CD8-positive, alpha-beta memory T cell (primary cell): ENCODE measurements at places on chromosomes 12 and 14. TPM values are rescaled to one million over a fixed set of nuclear protein-coding genes. Genes with fewer than 3 reads are reported as not detected.

Gene HPD
- polyA plus RNA-seq: not detected

Gene UNC79
- not detected for polyA plus RNA-seq

Gene KRT77
- not detected for polyA plus RNA-seq

Gene CPSF2
- 29.5 TPM for polyA plus RNA-seq

Gene YEATS4
- polyA plus RNA-seq: 26.6 TPM

Gene CCDC196
- polyA plus RNA-seq: not detected

Gene HOXC10
- not detected for polyA plus RNA-seq

Gene WNT5B
- not detected for polyA plus RNA-seq

Gene PHETA1
- polyA plus RNA-seq: 1.8 TPM

Gene NUP37
- polyA plus RNA-seq: 23.3 TPM

Gene FIGNL2
- 0.12 TPM for polyA plus RNA-seq

Gene ASCL1
- polyA plus RNA-seq: not detected

Gene RFX4
- polyA plus RNA-seq: not detected

Gene GLI1
- 0.32 TPM for polyA plus RNA-seq

Gene BEGAIN
- 0.26 TPM for polyA plus RNA-seq

Gene RERG
- polyA plus RNA-seq: not detected

Gene C3AR1
- 15.5 TPM for polyA plus RNA-seq

Gene GZMH
- polyA plus RNA-seq: 336 TPM

Gene MARCHF9
- 5.7 TPM for polyA plus RNA-seq

Gene SOCS2
- 21.7 TPM for polyA plus RNA-seq

Gene GPD1
- polyA plus RNA-seq: not detected

Gene DEGS2
- polyA plus RNA-seq: 0.72 TPM

Gene DTX1
- 0.98 TPM for polyA plus RNA-seq

Gene KCTD10
- 27.4 TPM for polyA plus RNA-seq

Gene DBX2
- not detected for polyA plus RNA-seq

Gene FOXM1
- polyA plus RNA-seq: 0.15 TPM

Gene GARIN6
- polyA plus RNA-seq: not detected

Gene CMKLR1
- 4.4 TPM for polyA plus RNA-seq

Gene GPR65
- polyA plus RNA-seq: 40.4 TPM

Gene AICDA
- polyA plus RNA-seq: not detected

Gene KRT2
- 0.16 TPM for polyA plus RNA-seq

Gene ABCD2
- polyA plus RNA-seq: 8.7 TPM

Gene SPX
- not detected for polyA plus RNA-seq
